Fibroblast of skin of left quadriceps (primary cell): ENCODE measurements at places on chromosomes 16 and 17.

DNA sequence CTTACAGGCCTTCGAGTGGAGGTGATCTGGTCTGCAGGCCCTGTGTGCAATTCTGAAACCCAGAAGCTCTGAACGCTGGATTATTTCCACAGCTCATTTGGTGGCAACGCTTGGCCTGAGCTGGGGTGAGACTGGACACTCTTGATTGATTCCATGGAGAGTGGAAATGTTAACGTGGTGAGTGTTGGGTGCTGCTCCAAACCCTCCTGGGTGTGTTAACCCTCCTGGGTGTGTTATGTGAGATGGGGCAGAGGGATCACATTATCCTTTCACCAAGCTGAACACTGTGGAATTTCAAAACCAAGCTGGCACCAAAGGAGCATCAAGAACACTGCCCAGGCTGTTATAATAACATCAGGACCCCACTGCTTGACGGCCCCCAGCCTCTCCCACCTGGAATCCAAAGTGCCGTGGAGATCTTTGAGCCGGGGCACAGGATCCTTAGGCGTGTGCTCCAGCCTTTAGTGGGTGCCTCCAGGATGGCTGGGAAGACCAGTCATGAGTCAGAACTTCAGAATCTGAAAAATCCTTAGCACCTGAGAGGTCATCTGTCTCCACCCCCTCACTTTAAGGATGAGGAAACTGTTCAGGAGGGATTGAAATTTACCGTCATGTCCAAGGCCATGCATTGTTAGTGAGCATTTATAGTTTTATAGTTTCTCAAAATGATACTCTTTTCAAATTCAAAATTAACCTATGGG lies 75.0 kb downstream of the RPTOR start:
- no peak for DNase-seq

DNA sequence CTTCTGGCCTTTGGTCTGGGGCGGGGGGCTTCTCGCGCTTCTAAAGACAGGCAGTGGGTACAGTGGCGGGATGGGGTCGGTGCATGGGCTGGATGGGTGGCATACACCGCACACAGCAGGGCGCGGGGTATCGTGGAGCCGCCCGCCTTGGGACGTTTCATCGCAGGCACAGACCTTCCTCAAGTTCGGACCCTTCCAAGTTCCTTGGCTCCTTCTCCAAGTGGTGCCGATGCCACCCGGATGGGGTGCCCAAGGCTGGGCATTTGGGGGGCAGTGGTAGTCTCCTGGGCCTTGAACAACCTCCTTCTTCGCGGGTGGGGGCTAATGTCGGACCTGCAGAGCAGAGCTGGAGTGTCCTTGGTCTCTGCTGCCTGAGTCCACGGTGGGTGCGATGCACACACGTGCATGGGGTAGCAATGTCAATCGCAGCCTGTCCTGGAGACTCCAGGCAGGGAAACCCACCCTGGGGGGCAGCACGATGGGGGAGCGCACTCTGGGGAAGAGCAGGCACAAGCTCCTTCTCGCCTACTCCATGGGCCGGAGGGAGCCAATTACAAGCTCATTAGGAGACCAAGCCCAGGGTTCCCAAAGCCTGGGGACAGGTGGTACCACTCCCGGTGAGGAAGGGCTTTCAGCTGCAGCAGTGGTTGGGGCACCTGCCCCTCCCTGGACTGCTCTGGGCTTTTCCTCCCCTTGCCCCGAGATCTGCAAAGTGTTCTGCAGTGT lies 686 bp upstream of the MTSS2 start:
- no peak for DNase-seq

GRCh38 chr17:51653878-51654277 lies 393.5 kb downstream of the UTP18 start:
- no peak for DNase-seq

GRCh38 chr17:29124135-29124924 lies 55.9 kb downstream of the MYO18A start:
- peak; percentile 49 for DNase-seq

- no peak for DNase-seq
Measured at GRCh38 chr16:296276-296675, 13.3 kb downstream of the PDIA2 start.
